ENCODE measurements at places on chromosomes 11 and 22. TPM values are rescaled to one million over a fixed set of nuclear protein-coding genes. Genes with fewer than 3 reads are reported as not detected.

- H3K27me3 ChIP-seq = no peaks in the 10 kb centered on the region
- DNase-seq = no peak
- no peak overlapping the region for H3K4me3 ChIP-seq
- no peaks in the 10 kb centered on the region for H3K4me1 ChIP-seq
Measured at GRCh38 chr11:77173494-77173893, 45.4 kb downstream of the MYO7A start.

The XRRA1 gene
- total RNA-seq = 36.0 TPM

DNA sequence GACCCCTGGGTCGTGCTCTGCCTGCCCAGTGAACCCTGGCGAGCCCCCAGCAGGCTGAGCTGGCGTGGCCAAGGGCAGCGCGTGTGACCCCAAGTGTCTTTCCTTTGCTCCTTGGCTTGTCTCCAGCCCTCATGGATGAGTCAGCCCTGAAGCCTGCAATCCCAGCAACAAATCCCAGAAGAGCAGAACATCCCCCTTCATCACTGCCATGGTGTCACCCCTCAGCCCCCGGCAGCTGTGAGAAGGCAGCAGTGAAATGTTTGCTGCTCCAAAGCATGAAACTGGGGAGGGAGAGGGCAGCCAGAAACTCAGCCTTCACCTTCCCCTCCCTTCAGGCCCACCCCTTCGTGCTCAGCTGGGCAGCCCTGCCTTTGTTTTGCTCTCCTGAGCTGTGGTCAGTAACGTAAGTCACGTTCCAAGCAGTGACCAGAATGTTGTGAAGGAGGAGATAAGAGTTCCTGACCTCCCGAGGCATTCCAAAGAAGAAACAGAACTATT is 29.8 kb downstream of the ADAMTS15 start:
- no peaks in the 10 kb centered on the region for H3K4me1 ChIP-seq
- no peaks in the 10 kb centered on the region for H3K36me3 ChIP-seq
- H3K27ac ChIP-seq = no peak overlapping the region
- H3K4me3 ChIP-seq = no peak overlapping the region

DNA sequence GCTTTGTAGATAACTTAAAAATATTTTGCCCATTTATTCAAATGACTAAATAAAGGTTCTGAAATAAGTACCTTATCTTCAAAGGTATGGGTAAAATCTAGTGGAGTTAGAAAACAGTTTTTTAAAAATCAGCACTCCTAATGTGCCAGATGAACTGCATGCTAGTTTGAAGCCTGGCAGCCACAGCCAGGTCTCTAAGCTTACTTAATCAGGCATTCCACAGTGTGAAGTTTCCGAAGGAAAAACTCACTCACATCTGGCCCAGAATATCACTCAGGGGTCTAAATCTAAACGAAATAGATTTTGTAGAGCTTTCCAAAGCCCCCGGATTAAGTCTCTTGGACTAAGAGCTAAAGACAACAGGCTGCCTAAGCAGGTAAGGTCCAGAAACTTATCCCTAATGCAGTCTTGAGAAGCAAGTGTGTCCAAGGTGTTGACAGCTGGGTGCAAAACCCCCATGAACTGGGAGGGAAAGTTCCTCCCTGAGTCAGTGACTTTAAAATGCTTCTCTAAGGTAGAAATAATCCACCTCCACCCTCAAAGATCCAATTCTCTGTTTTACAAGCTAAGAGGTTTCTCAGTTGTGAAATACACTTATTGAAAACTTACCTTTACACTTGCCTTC is 157.6 kb downstream of the FCHSD2 start:
- H3K27ac ChIP-seq = no peak overlapping the region
- no peak overlapping the region for H3K4me3 ChIP-seq
- no peaks in the 10 kb centered on the region for H3K27me3 ChIP-seq
- H3K36me3 ChIP-seq = peaks cover 19% of the 10 kb centered on the region
- peaks cover 8% of the 10 kb centered on the region for H3K4me1 ChIP-seq
- no peak for DNase-seq

DNA sequence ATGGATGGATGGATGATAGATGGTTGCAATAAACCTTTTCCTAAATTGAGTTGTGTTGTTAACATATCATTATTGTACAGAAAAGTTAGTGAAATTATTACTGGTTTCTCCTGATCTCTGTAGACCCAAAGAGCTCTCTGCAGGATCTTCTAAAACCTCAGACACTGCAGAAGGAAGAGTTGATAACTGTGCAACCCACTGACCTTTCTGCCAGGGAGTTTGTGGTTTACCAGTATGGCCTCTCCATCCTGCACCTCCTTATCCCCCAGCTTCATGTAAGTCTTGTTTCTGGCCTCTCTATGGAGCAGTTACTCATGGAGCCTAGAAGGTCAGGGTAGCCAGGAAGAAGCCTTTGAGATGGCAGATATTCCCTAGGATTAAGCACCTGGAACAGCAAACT is 45.6 kb downstream of the BTG4 start:
- H3K27me3 ChIP-seq = peaks cover 5% of the 10 kb centered on the region
- no peak for DNase-seq
- H3K36me3 ChIP-seq = peaks cover 3% of the 10 kb centered on the region
- H3K27ac ChIP-seq = no peak overlapping the region

The PARVB gene
- total RNA-seq = 39.6 TPM

GRCh38 chr11:107505647-107506225 is 48.1 kb upstream of the CWF19L2 start:
- no peak for DNase-seq
- H3K27ac ChIP-seq = no peak overlapping the region
- H3K27me3 ChIP-seq = no peaks in the 10 kb centered on the region
- peaks cover 36% of the 10 kb centered on the region for H3K36me3 ChIP-seq
- H3K4me1 ChIP-seq = no peaks in the 10 kb centered on the region

DNA sequence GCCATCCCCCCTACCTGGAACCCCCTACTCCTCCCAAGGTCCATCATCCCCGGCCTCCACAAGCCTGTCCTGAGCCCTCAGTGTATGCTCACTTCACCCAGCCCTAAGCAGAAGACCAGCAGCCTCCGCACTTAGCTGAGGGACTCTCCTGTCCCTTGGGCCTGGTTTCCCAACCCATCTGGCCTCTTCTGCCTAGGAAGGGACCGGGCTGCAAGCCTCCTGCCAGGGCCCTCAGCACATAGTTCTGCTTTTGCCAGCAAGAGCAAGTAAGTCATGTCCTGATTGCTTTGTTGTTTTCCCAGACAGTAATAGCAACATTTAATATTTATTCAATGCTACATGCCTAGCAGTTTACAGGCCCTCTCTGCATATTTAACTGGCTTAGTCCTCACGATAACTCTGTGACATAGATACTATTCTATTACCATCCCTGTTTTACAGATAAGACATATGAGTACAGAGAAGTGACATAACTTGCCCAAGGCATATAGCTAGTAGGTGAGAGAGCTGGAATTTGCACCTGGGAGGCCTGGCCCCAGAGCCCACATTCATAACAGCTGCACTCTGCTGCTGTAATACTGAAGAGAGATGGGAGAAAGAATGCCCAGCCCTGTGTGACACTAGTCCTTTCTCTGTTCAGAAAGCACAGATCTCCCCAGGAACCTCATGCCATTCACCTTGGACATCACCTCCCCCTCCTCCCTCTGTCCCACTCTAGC is 139.2 kb downstream of the PARVA start:
- H3K27ac ChIP-seq = no peak overlapping the region
- H3K4me3 ChIP-seq = no peak overlapping the region
- H3K27me3 ChIP-seq = no peaks in the 10 kb centered on the region
- no peaks in the 10 kb centered on the region for H3K4me1 ChIP-seq

The OR5A1 gene
- total RNA-seq = not detected
